ENCODE measurements at places on chromosomes 7 and 10.

DNA sequence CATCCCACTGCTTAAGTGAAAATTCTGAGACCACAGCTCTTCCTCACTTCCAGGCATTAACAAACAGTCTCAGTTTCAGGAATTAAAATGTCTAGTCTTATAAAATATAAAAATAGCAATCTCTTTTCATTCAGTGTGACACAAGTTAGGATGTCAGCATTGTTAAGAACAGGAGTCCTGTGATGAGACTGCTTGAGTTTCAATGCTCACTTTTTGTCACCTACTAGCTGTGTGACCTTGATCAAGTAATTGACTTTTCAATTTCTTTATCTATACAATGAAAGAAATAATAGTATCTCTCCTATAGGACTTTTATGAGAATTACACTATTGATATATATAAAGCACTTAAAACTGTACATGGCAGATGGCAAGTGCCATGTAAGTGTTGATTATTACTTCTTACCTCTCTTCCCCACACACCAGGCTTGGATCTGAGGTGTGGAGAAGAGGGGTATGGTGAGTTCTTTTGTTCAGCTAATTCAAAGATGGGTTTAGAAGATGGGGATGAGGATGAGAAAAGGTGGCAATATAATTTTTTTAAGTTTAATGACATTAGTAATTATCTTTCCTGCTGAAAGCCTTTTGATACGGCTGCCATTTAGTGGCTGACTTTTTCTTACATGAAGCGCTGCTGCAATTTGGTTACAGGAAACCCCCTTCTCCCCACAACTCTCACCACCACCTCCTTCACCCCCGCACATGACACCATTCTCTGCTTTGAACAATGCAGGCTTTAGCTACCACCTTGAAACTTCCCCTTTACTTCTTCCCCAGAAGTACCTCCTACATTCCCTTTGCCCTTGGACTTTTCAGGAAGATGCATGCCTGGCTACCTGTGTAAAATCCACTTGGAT, 20.8 kb upstream of the HYAL4 start:
- DNase-seq = no peak

GRCh38 chr10:88386821-88387773, 196.0 kb downstream of the RNLS start:
- no peak for DNase-seq

- DNase-seq = no peak
Observed at GRCh38 chr7:113289140-113289740, 170.9 kb upstream of the SMIM30 start.

GRCh38 chr7:94183289-94183749, 179.2 kb upstream of the BET1 start:
- no peak for DNase-seq

DNA sequence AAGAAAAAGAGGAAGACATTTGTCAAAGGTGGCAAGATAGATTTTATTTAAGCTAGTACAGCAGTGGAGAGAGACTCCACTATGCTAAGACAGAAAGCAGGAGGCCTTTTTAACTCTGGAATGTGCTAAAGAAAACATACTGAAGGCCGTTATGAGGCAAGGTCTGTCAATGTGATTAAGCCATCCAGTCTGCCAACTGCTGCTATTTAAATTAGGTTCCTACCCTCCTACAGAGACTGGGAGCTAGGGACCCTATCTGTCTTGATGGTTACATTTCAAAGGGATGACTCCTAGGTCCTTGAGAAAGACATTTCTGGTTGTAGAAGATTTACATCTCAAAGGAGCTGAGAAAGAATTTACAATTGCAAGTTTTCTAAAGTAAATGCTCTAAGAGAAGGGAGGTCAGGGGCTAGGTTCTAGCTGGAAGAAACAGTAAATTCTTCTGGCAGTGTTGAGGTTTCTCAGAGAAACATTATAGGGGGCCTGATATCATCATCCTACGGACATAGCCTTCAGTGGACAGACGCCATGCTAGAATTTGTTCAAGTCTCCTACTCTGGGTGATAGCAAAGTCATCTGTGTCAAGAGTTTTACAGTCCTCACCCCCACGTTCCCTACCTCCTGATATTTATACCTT, 211.6 kb downstream of the PHF14 start:
- no peak for DNase-seq

DNA sequence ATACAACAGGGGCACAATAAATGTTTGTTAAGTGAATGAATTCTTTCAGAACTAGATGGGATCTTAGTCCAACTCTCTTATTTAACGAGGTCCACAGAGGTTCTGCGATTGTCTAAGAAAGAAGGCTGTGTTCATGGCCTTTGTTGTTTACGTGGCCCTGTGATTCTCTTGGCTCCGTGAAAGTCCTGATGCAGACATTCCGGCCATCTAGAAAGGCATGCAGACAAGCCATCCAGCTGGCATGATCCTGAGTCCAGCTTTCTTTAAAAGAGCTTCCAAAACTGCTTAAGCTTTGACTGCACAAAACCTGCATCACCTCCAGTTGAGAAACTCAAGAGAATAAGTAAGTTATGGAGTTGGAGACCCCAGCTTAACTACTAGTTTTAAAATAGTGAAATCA, 26.0 kb downstream of the EGFR start:
- DNase-seq = no peak

DNA sequence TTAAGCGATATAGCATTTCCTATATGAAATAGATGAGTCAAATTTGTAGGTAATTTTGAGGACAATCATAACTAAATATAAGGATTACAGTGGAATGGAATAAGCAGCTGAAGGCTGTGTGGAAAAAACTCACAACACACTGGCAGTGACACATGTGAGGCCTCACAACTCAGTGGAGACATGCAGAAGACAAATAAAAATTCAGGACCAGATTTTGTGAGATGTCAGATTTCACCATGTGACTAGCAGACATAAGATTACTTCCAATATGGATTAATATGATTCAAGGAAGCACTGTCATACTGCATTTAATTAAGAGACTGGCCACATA, 17.6 kb downstream of the ERLIN1 start:
- DNase-seq = no peak

- no peak for DNase-seq
Observed at GRCh38 chr10:1264001-1264400, 207.8 kb downstream of the WDR37 start.

DNA sequence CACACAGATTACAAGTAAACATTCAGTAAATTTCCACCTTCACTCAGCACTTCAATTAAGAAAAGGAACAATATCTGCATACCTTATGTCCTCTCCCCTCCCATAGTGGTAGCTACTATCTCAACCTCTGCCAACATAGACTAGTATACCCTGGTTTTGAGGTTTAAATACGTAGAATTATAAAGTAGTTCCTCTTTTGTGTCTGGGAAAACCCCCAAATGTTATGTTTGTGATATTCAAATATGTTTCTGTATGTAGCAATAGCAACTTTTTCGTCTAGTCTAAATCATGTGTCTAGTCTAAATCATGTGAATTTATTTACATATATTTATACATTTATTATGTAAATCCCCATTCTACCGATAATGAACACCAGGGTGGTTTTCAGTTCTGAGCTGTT, 13.2 kb upstream of the CAMK2B start:
- DNase-seq = no peak

- no peak for DNase-seq
Observed at GRCh38 chr7:71871446-71871845, 540.7 kb downstream of the CALN1 start.

DNA sequence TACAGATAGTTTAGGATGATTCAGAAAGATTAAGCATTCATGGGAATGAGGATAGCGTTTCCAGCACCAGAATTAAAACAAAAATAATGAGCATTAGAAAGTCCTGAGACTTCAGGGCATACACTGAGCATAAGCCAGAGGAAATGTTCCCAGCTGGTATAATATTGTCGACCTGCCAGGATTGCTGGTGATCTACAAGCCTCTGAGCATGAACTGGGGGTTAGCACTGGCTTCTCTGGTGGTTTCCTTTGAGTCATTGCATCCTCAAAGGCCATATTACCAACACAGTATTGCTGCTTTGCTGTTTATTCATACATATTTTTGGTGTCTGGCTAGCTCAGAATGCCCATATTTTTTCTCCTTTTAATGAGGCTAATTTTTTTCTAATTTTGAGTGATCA, 10.7 kb upstream of the ATRNL1 start:
- no peak for DNase-seq

DNA sequence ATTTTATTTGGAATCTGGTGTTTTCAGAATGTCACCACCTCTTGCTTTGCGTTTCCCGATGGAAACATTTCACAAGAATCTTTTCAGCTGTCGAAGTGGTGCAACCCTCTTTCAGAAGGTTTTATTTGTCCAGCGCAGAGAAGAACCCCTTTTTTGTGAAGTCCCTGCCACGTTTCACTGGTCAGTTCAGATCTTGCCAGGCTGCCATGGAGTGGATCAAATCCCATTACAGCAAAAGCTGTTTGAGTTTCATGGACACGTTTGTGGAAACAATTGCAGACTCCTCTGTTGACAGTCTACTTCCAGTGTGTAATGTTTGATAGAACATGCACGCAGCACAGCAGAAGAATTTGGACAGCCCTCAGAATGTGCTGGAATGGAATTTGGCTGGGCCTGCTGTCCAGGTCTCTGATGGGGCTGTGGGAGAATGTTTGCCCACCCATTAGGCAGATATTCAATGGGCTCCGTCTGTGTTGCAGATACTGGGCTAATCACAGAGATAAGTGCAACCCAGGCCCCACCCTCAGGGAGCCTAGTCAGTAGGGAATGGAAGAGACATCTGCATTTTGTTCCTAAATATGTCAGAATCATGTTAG, 143.2 kb downstream of the GRK5 start:
- no peak for DNase-seq

GRCh38 chr10:10361301-10361885, 656.3 kb upstream of the CELF2 start:
- no peak for DNase-seq

DNA sequence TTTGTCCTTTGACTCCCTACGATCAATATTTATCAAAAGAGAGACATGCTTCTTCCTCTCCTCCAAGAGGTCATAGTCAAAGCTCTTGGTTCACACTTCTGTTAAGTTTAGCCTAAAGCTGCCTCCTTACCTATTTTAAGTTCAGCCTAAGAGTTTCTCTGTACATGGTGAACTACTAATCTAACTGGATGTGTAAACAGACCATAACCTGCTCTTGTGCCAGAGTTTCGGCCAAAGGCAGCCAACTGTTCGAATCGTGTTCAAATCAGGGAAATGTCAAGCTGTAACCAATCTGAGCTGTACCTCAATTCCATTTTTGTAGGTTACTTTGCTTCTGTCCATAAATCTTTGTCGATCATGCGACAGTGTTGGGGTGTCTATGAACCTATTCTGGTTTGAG, 414.8 kb downstream of the PHTF2 start:
- no peak for DNase-seq
